Smooth muscle cell of bladder (primary cell): ENCODE measurements at places on chromosomes 1 and 21. TPM values are rescaled to one million over a fixed set of nuclear protein-coding genes. Genes with fewer than 3 reads are reported as not detected.

Gene MYBPH
- 0.09 and 0.14 TPM in 2 replicates for total RNA-seq

Gene XPR1
- 19.2 and 31.6 TPM in 2 replicates for total RNA-seq

Gene KCNK1
- 6.7 and 9.5 TPM in 2 replicates for total RNA-seq

Gene PBX1
- 85.3 and 86.3 TPM in 2 replicates for total RNA-seq

Gene DCDC2B
- total RNA-seq = under 0.01 TPM in 1 of 2 replicates, not detected in the other

Gene HAO2
- total RNA-seq = not detected in 2 replicates

Gene NBPF4
- not detected in 2 replicates for total RNA-seq

Gene RNU11
- total RNA-seq = not detected in 2 replicates

Gene HTR6
- total RNA-seq = not detected in 2 replicates

Gene MCOLN2
- 0.85 and 3.1 TPM in 2 replicates for total RNA-seq

Gene AXDND1
- total RNA-seq = 0.14 and 0.28 TPM in 2 replicates

Gene NCMAP
- not detected in 2 replicates for total RNA-seq

Gene EFCAB14
- 22.3 and 27.5 TPM in 2 replicates for total RNA-seq

Gene CCDC30
- 1.00 and 1.4 TPM in 2 replicates for total RNA-seq

Gene B3GALT2
- 0.18 and 0.57 TPM in 2 replicates for total RNA-seq

Gene REG4
- total RNA-seq = not detected in 2 replicates

Gene KISS1
- 0.71 TPM in 1 of 2 replicates, not detected in the other for total RNA-seq

Gene PYCR2
- 27.4 and 30.4 TPM in 2 replicates for total RNA-seq

Gene IL6R
- total RNA-seq = 4.4 and 11.9 TPM in 2 replicates

Gene BACE2
- total RNA-seq = 21.8 and 30.9 TPM in 2 replicates

Gene GABRD
- not detected in 2 replicates for total RNA-seq

Gene RASSF5
- 5.2 and 7.1 TPM in 2 replicates for total RNA-seq

Gene FMN2
- 3.2 and 5.8 TPM in 2 replicates for total RNA-seq

Gene AMY1C
- total RNA-seq = not detected in 2 replicates

Gene OR2L3
- total RNA-seq = not detected in 2 replicates

Gene ZBTB17
- total RNA-seq = 37.0 and 40.1 TPM in 2 replicates

Gene HPCA
- under 0.01 and 0.18 TPM in 2 replicates for total RNA-seq

Gene KCNJ9
- total RNA-seq = under 0.01 TPM in 2 replicates

Gene VWA5B1
- not detected in 2 replicates for total RNA-seq

Gene AMY2A
- total RNA-seq = not detected in 2 replicates

Gene ARHGAP30
- total RNA-seq = under 0.01 TPM in 1 of 2 replicates, not detected in the other

Gene MSH4
- total RNA-seq = 0.14 and 0.46 TPM in 2 replicates

Gene RGS7
- total RNA-seq = under 0.01 TPM in 2 replicates

Gene ZNF648
- total RNA-seq = not detected in 2 replicates

Gene KCNJ15
- 1.1 and 3.7 TPM in 2 replicates for total RNA-seq

Gene GCSAML
- total RNA-seq = not detected in 2 replicates

Gene C1orf198
- total RNA-seq = 44.1 and 80.4 TPM in 2 replicates
